ENCODE measurements at places on chromosomes 1 and 21. TPM values are rescaled to one million over a fixed set of nuclear protein-coding genes. Genes with fewer than 3 reads are reported as not detected.

The PM20D1 gene
- 1.2 TPM for total RNA-seq

The UBXN10 gene
- 7.3 TPM for total RNA-seq

DNA sequence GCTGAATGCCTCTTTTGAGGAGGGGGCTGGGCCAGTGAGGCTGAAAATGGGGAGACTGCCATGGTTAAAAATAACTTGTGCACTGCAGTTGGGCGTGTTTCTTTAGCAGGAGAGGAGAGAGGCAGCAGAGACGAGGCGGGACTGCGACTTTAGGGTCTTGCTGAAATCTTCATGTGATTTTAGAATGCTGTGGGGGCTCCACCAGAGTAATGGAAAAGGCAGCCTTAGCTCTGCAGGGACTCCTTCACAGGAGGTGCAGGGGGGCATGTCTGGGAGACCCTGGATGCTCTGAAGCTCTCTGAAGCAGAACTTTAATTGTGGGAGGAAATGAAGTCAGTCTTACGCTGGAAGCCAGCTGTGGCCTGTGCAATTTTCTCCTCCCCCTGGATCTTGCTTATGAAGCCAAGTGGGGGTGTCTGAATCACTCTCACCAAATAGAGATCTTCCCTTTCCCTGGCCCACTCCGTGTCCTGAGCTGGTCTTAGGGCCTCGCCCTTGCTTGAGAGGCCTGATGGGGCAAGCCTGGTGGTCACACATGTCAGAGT lies 60.8 kb downstream of the NDUFS5 start:
- H3K4me1 ChIP-seq: no peaks in the 10 kb centered on the region
- peak overlapping the region; percentile 62 for H3K27ac ChIP-seq
- no peaks in the 10 kb centered on the region for H3K36me3 ChIP-seq

GRCh38 chr1:168497376-168497950 lies 46.3 kb downstream of the XCL2 start:
- DNase-seq: no peak
- H3K4me3 ChIP-seq: no peak overlapping the region
- H3K36me3 ChIP-seq: no peaks in the 10 kb centered on the region
- H3K27ac ChIP-seq: no peak overlapping the region
- no peaks in the 10 kb centered on the region for H3K4me1 ChIP-seq

DNA sequence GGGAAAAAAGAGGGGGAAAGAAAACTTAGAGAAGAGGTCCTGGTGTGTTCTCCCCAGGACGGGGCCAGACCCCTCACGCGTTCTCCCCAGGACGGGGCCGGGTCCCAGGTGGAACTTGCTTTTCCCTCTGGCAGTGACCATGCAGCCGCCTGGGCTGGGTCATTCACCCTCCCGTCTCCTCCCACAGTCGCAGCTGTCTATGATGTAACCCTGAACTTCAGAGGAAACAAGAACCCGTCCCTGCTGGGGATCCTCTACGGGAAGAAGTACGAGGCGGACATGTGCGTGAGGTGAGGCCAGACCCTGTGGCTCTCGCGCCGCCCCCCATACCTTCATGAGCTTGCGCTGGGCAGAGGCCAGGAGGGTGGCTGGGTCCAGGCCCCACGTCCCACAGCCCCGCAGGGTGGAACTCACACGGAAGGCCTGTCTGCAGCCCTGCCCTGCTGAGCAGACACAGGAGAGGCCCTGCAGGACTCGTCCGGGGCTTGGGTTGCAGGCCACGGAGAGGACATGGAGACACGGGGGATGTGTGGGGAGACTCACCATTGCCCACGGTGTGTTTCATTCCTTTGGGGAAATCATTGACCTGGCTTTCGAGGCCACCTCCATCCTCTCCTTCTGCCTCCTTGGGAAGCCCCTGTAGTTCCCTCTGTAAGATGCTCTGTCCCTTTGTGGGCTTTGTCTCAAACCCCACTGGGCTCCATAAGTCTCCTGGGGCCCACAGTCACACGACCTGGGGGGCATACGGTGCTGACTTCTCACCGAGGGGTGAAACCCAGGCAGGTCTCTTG lies 40.7 kb upstream of the TRAPPC10 start:
- H3K4me1 ChIP-seq: no peaks in the 10 kb centered on the region
- no peaks in the 10 kb centered on the region for H3K27me3 ChIP-seq
- no peak overlapping the region for H3K4me3 ChIP-seq
- no peak for DNase-seq
- peaks cover 40% of the 10 kb centered on the region for H3K36me3 ChIP-seq
- H3K27ac ChIP-seq: no peak overlapping the region

DNA sequence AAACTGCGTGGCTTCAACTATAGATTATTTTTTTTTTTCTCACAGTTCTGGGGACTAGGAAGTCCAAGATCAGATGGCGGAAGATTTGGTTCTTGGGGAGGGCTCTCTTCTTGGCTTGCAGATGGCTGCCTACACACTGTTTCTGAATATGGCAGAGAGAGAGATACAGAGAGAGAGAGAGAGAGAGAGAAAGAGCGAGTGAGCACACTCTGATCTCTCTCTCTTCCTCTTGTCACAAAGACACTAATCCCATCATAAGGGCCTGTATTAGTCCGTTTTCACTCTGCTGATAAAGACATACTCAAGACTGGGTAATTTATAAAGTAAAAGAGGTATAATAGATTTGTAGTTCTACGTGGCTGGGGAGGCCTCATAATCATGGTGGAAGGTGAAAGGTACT lies 79.5 kb downstream of the IGSF21 start:
- DNase-seq: no peak
- H3K4me1 ChIP-seq: no peaks in the 10 kb centered on the region
- no peaks in the 10 kb centered on the region for H3K27me3 ChIP-seq
- no peak overlapping the region for H3K27ac ChIP-seq

DNA sequence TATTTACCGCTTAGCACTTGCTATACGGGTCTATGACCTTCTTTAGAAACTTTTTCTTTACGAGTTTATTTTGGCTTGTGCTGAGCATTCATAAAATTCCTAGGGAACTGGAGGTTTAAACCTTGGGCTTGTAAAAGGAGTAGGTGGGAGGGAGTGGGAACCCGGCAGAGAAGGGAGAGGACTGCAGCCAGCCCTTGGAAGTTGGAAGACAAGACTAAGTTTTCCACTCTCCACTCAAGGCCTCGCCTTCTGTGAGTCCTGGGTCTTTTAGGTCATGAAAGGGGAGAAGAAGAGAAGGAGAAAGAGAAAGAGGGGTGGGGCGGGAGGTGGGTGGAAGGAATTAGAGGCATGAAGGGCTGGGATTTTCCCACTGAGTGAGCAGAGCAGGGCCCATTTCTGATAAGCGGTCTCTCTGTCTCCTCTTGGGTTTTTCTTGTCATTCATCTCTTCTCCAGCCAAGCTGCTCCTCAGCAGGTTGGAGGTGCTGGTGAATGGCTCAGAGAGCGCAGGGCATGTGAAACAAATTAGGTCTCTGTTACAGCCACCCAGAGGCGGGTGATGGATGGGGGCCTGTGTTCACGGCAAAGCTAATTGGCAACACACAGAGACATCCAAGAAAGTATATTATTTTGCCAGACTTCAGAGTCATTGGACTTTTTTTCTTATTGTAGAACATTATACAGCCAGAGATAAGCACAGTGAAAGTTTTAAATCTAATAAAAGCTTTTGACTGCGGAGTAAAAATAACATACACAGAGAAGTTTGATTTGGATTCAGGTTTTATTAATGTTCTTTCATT lies 247.3 kb downstream of the FOXD2 start:
- H3K4me3 ChIP-seq: no peak overlapping the region
- H3K27me3 ChIP-seq: no peaks in the 10 kb centered on the region
- DNase-seq: no peak
- H3K27ac ChIP-seq: no peak overlapping the region
- no peaks in the 10 kb centered on the region for H3K36me3 ChIP-seq
- no peaks in the 10 kb centered on the region for H3K4me1 ChIP-seq

DNA sequence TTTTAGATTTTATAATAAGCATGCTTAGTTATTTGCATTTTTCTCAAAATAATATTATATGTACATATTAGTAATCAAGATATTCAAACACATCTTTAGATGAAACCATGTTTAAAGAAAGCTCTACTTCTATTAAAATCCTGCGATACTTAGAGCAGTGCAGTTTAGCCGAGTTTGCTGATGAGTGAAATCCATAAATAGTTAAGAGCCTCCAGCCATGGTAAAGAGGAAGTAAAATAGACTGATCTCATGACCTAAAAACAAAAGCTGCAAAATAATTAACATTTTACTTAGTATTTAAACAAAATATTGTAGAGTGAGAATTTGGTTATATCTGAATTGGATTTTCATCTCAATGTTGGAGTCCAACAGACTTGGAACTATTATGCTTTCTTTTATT lies 147.4 kb upstream of the NRIP1 start:
- DNase-seq: no peak
- no peaks in the 10 kb centered on the region for H3K4me1 ChIP-seq
- H3K4me3 ChIP-seq: no peak overlapping the region
- no peaks in the 10 kb centered on the region for H3K27me3 ChIP-seq
- no peak overlapping the region for H3K27ac ChIP-seq
- H3K36me3 ChIP-seq: no peaks in the 10 kb centered on the region

The CYP4A11 gene
- not detected for total RNA-seq

DNA sequence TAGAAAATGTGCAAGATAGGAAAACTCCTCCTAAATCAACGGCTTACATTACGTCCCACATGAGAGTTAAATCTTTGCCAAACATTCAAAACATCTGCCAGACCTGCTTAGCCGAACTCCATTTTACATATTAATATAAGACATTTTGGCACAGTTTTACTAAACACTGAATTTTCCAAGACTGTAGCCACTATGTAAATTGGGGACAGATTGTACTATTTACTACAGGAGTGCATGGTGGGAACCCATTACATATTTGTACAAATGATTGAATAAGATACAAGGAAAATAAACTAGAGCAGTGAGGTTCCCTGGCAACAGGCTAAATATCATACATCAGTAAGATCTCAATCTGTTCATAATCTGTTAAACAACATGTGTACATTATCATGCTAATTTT lies 1234.4 kb downstream of the KCNT2 start:
- DNase-seq: no peak
- H3K27ac ChIP-seq: no peak overlapping the region
- H3K4me1 ChIP-seq: no peaks in the 10 kb centered on the region
- H3K36me3 ChIP-seq: no peaks in the 10 kb centered on the region
- H3K4me3 ChIP-seq: no peak overlapping the region

- H3K4me1 ChIP-seq: no peaks in the 10 kb centered on the region
- H3K27me3 ChIP-seq: no peaks in the 10 kb centered on the region
- no peak overlapping the region for H3K27ac ChIP-seq
Measured at GRCh38 chr1:240136402-240136801, 44.7 kb downstream of the FMN2 start.

DNA sequence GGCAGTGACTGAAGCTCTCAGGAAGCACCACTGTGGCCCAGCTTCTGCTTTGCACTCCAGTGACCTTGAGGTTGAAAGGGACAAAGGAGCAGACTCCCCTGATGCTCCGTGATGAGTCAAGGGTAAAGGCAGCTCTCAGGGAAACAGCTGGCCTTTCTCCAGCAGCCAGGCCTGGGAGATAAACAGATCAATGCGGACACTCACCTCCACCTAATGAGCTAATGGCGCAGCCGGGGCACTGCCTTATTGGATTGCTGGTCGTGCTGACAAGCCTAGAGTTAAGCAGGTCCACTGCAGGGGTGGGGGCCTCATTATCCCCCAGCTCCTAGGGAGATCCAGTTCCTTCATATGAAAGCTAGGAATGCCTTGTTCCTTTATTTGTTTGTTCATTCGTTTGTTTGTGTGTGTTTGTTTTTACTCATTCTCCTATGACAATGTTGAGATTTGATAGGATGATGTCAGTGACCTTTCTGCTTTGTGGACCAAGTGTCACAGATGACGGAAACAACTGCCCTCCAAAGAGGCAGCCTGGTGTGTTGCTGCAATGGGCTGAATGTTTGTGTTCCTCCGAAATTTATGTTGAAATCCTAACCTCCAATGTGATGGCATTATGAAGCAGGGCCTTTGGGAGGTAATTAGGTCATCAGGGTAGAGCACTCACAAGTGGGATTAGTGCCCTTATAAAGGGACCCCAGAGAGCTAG lies 141.4 kb upstream of the BEND5 start:
- H3K36me3 ChIP-seq: no peaks in the 10 kb centered on the region
- H3K4me3 ChIP-seq: no peak overlapping the region
- DNase-seq: no peak
- H3K27me3 ChIP-seq: no peaks in the 10 kb centered on the region
- no peaks in the 10 kb centered on the region for H3K4me1 ChIP-seq

The MAP10 gene
- 3.2 TPM for total RNA-seq

- H3K4me3 ChIP-seq: no peak overlapping the region
- no peak overlapping the region for H3K27ac ChIP-seq
- no peaks in the 10 kb centered on the region for H3K27me3 ChIP-seq
- H3K4me1 ChIP-seq: no peaks in the 10 kb centered on the region
- no peak for DNase-seq
- H3K36me3 ChIP-seq: no peaks in the 10 kb centered on the region
Measured at GRCh38 chr1:45767035-45767434, 16.6 kb upstream of the IPP start.

- H3K27me3 ChIP-seq: no peaks in the 10 kb centered on the region
- H3K4me1 ChIP-seq: no peaks in the 10 kb centered on the region
- DNase-seq: no peak
- peak overlapping the region; percentile 31 for H3K27ac ChIP-seq
Measured at GRCh38 chr1:20265250-20265649, 25.4 kb upstream of the VWA5B1 start.

DNA sequence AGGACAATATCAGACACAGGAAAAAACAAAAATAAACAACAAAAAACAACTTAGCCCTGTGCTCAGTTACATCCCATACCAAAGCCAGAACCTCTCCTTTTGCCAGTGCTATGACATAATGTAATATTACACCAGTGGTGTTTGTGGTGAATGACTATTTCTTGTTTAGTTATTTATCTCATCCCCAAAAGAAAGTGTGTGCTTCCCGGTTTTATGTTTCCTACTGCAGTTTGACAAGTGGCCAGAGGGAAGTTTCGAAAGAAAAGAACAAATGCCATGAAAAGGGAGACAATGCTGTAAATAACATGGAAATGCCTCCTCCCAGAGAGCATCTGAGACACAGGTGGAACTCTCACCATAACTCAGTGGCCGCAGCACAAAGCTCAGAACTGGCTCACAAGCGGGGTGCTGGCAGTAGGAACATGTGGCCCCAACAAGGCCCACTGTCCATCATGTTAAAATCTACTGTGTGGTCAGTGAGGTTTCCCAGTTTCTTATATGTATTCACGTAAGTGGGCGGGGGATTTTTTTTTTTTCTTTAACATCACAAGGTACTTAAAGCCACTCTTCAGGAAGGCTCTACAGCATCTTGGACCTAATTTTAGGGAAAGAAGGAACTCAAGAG lies 158.2 kb downstream of the BARHL2 start:
- H3K4me3 ChIP-seq: no peak overlapping the region
- no peaks in the 10 kb centered on the region for H3K27me3 ChIP-seq
- DNase-seq: no peak
- no peaks in the 10 kb centered on the region for H3K4me1 ChIP-seq

DNA sequence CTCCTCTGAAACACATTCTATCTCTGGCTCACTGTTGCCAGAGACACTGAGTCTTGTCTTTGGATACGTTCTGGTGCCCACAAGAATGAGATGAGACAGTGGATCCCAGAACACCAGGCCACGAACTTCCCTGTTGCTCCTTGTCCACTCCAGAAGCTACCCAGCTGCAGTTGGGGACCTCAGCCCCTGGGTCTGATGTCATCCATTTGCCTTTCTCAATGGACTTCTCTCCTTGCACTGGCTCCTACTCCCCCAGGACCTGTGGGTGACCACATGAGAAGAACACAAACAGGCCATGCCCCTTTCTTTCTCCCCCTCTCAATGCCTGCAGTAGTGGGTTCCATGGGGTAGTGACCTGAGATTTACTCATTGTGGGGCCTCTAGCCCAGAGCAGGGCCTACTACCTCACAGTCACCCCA lies 5.9 kb downstream of the NBPF1 start:
- no peaks in the 10 kb centered on the region for H3K27me3 ChIP-seq
- DNase-seq: peak; percentile 64
- peaks cover 11% of the 10 kb centered on the region for H3K4me1 ChIP-seq
- H3K27ac ChIP-seq: no peak overlapping the region

The SGIP1 gene
- 1.3 TPM for total RNA-seq

Data from right atrium auricular region (tissue), 2 donors.